ENCODE measurements at places on chromosomes 1 and 21.
A peak's percentile ranks its signal among the peaks of the same experiment; 100 is the strongest.

GRCh38 chr1:205313563-205314308 lies 7.8 kb downstream of the NUAK2 start:
- peak; percentile 75 for DNase-seq

- no peak for DNase-seq
Measured at GRCh38 chr1:245363461-245364200, 208.8 kb downstream of the KIF26B start.

GRCh38 chr1:25891606-25892005 lies 14.6 kb downstream of the STMN1 start:
- no peak for DNase-seq

DNA sequence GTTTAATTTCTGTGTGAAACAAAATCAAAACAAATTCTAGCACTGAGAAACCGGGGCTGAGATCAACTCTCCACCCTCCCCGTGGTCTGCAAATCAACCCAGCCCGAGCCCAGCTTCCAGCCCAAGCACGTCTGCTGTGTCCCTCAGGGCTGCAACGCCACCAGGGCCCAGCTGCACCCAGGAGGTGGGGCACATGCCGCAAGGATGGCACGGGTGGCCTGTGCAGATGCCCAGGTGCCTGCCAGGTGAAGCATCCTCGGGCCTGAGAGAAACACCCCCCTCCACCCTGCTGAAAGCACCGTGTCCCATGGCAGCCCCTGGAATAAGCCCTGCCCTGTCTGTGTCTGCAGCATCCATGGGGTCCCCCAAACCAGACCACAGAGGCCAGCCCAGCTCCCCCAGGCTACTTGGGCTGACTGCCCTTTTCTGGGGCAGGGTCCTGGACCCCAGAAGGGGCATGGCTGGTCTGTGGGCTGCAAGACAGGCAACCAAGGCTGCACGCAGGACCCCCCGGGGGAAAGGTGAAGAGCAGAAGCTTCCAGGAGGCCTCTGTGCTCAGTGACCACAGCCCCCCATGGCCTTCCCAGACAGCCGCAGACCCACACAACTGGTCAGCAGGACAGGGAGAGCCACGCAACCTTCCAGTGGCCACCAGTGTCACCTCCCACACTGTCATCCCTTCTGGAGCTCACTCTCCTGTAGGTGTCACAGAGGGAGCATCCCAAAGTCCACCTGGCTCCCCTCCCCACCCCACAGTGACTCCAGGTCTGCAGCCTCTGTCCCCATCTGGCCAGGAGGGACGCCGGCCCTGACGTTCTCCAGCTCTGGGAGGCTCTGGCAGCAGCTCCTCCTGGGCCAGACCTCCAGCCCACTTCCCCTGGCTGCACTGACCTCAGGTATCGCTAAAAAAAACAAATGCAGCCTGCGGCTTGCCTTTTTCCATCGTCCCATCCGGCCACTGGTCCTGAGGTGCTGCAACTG lies 7.7 kb downstream of the WNT9A start:
- no peak for DNase-seq

- no peak for DNase-seq
Measured at GRCh38 chr1:164472841-164473240, 86.1 kb upstream of the PBX1 start.

Measured in naive thymus-derived CD8-positive, alpha-beta T cell (primary cell).